Activated effector memory CD4-positive, alpha-beta T cell treated with anti-CD3 and anti-CD28 coated beads, Interleukin-2, amount 50 U/mL, for 16 hours (primary cell): ENCODE measurements at places on chromosomes 5 and 9.
A peak's percentile ranks its signal among the peaks of the same experiment; 100 is the strongest.

GRCh38 chr9:7174884-7175283, 417.1 kb downstream of the KDM4C start:
- DNase-seq, result no peak

GRCh38 chr5:112258571-112258970, 160.5 kb downstream of the EPB41L4A start:
- no peak for DNase-seq

DNA sequence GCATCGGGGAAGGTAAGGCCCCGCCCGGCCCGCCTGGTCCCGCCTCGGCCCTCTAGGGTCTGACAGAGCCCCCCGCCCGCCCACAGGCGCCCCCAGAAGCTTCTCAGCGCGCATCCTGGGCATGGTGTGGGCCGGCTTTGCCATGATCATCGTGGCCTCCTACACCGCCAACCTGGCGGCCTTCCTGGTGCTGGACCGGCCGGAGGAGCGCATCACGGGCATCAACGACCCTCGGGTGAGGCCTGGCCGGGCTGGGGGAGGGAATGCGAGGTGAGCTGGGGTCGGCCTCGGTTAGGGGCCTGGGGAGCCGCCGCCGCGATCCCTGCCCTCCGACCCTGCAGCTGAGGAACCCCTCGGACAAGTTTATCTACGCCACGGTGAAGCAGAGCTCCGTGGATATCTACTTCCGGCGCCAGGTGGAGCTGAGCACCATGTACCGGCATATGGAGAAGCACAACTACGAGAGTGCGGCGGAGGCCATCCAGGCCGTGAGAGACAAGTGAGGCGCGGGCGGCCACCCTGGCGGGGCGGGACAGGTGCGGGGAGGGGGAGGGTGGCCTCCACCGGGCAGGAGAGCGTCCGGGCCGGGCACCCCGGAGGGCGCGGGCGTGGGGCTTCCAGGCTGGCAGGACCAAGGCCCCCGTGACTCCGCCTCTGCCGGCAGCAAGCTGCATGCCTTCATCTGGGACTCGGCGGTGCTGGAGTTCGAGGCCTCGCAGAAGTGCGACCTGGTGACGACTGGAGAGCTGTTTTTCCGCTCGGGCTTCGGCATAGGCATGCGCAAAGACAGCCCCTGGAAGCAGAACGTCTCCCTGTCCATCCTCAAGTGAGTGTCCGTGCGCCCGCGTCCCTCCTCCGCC, 7.1 kb downstream of the LRRC26 start:
- no peak for DNase-seq

DNA sequence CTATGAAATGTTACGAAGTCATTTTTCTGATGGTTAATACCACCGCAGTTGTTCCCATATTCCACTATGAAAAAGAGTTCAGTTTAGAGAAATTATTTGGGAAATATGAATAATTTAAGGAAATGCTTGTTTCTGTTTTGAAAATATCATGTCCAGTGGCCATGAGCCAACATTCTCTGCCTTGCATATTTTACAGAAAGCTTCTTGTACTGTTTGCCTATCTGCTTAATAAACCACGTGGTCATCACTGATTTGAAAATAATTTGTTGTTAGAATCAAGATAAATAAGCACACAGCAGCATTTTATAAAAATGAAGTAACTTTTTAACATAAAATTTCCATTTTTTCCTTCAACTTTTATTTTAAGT, 381.5 kb upstream of the CDH18 start:
- DNase-seq, result no peak

- DNase-seq, result no peak
Observed at GRCh38 chr9:74336161-74336560, 161.0 kb upstream of the RORB start.

- DNase-seq, result no peak
Observed at GRCh38 chr9:122162415-122162814, 2.7 kb downstream of the MORN5 start.

GRCh38 chr9:95023217-95024003, 294.1 kb downstream of the FANCC start:
- DNase-seq, result no peak

DNA sequence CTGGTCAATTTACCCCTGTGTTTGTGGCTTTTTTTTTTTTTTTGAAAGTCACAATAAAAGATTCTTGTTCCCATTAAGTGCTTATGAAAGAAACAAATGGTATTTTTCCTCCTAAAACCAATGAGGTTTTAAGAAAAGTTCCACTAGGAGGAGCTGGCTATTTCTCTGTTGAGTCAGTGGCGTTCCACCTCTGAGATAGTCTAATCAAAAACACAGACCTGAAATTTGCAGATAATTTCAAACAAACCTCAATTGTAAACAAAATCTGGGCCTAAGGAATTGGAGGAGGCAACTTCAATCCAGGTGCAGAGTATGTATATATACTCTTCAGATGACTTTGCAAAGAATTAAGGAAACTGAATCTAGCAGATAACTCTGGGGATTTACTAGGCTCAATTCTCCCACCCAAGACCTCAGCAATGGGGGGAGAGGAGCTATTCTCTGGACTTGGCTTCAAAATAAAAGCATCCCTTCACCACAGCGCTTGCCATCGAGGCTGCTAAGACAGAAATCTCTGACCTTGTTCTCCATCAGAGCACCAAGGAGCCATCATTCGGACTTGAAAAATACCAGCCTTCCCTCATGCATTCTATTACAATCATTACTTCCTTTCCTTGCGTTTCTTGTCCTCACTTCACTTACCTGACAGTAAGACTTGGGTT, 52.4 kb downstream of the FANCC start:
- DNase-seq, result no peak

GRCh38 chr9:15157381-15157780, 149.6 kb downstream of the TTC39B start:
- DNase-seq, result no peak

GRCh38 chr5:151937851-151938250, 13.2 kb upstream of the GLRA1 start:
- no peak for DNase-seq

DNA sequence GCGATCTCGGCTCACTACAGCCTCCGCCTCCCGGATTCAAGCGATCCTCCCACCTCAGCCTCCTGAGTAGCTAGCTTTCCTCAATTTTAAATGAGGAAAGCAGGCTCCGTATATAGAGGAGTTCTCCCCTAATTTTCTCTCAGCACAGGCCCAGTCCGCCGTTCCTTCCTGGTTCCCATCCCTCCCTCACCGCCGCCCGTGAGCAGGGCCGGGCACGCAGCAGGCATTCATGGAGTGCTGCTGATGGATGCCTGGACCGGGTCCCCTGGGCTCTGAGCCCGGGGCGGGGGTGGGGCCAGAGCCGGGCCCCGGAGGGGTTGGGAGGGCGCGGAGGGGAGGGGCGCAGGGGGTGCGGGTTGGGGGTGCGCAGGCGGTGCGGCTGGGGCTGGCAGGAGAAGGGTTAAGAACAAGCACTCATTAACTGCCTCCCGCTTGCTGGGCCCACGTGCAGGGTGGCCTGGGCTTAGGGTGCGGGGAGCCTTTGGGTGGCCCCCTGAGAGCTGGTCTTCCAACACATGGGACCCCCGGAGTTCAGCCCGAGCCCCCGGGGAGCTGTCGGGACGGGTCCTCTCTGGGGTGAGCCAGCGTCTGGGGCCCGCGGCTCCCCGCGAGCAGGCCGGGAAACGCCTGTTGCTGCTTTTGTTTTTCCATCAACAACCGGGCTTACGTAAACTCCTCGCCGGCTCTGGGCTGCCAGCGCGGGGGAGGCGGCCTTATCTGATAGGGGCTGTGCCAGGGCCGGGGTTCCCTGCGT, 33.7 kb downstream of the LHX2 start:
- DNase-seq, result peak; percentile 59

DNA sequence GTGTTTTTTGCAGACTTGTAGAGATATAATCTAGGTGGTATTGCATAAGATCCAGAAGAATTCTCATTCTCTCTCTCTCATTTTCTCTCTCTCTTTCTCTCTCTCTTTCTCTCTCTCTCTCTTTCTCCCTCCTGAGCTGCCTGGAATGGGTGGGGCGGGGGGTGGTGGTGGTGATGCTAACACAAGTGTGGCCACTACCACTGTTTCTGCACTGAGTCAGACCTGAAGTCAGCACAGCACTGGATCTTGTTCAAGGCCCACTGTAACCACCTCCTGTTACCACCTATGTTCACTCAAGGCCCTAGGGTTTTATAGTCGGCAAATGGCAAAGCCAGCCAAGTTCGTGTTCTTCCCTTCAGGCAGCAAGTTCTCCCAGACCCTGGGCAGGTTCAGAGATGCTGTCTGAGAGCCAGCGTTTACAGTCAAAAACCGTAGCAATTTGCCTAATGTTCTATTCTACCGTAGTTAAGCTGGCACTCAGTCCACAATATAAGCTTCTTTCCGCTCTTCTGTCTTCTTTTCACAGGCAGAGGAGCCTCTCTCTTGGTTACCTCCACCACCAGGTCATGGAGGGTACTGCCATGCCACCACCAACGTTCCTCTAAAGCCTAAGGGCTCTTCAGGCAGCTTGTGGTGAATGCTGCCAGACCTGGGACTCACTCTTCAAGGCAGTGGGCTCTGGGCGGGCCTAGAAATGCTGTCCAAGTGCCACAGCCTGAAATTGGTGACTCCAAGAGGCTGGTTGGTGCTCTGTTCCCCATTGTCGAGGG, 235.7 kb upstream of the PRR16 start:
- no peak for DNase-seq

GRCh38 chr5:60978968-60979367, 34.0 kb downstream of the NDUFAF2 start:
- DNase-seq, result no peak

GRCh38 chr9:88502552-88503034, 32.4 kb upstream of the NXNL2 start:
- no peak for DNase-seq

DNA sequence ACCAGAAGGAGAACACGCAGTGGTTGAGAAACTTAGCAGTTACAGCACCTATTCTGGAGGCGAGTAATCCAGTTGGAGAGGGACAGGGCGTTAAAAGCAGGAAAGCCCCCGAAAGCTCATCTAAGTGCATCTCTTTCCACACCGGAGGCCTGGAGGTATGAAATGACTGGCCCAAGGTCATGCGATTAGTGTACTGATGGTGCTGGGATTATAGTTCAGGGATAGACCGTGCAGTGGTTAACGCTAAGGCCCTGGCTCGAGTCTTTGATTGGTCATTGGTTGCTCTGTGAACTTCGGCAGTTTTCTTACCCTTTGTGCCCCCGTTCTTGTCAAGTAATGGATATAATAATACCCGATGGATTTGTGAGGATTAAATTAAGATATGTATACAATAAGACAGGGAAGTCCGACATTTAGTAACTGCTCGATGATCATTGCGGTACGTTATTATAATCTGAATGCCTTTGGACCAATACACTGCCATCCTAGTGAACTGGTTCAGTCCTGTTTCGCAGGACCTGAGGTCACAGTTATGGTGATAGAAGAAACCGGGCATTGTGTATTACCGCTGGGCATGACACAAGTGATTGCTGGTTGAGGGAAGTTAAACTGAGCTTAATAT, 960 bp downstream of the CANX start:
- DNase-seq, result peak; percentile 76

DNA sequence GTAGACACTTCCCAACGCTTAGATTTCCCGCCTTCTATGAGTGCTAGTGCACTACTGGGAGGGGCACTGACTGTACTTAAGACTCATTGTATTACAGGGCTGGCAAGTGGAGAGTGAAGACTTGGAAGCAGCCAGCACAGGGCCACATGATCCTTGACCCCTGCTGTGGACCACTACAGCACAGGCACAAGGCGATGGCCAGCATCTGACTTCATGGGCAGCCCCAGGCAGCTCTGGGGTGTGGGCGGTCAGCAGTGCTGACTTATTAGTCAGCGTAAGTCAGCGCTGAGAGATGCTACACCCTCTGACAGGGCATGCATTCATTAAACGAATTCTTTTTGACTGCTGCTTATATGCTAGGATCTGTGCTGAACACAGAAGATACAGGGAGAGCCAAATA, 9.3 kb downstream of the SLC46A2 start:
- no peak for DNase-seq

DNA sequence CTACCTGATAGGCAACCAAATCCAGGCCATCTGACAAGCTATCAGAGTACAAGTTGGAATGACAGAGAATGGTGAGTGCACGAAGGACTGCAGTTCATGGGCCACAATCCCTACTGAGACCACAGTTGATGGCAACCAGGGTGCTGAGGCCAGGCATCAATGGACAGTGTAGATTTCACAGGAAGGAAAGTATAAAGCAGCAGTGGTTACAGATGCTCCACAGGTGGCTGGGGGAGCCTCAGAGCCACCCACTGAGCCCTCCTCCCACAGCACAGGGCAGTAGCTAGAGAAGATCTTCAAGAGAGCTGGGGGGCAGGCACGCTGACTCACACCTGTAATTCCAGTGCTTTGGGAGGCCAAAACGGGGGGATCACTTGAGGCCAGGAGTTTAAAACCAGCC, 49.4 kb downstream of the RETREG1 start:
- no peak for DNase-seq

GRCh38 chr5:142884029-142884428, 113.9 kb downstream of the ARHGAP26 start:
- DNase-seq, result no peak

DNA sequence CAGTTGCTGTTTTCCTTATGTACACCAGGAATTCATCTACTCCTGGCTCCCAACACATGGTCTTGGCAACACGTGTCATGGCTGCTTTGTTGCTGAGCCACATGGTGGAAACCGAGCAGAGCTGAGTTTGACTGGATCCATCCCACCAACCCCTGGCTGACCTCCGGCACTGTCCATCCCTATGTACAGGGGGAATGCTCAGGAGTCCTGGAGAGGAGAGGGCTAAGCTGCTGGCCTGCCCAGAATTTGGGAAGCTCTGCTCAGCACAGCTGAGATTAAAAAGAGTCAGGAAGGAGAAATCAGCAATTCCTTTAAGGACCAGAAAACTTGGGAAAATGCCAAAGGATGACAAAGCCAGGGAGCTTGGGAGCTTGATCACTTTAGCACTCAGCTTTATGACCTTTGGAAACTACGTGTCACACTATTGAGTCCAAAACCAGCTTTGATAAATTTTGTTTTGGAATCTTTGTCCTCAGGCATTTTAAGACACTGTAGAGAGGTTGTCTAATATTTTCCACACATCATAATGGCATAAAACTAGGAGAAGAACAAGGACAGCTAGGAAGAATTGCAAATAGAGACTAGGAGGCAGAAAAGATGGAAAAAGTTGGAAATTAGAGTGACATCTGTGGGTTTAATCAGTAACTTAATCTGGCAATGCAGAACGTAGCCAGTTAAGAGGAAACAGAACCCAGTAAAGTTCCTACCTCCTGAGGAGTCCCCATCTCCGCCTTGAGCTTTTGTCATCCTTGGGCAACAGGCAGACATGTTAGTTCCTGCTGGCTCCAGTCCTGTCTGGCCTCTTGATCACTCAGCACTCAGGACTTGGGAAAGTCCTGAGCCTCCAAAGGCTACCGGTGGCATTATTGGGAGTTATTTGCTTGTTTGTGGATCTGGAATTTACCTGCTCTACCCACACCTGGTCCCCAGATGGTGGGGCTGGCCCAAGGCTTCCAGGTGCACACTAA, 62.5 kb upstream of the PLPP1 start:
- no peak for DNase-seq

GRCh38 chr9:90903766-90904424, 102.3 kb downstream of the SYK start:
- no peak for DNase-seq

DNA sequence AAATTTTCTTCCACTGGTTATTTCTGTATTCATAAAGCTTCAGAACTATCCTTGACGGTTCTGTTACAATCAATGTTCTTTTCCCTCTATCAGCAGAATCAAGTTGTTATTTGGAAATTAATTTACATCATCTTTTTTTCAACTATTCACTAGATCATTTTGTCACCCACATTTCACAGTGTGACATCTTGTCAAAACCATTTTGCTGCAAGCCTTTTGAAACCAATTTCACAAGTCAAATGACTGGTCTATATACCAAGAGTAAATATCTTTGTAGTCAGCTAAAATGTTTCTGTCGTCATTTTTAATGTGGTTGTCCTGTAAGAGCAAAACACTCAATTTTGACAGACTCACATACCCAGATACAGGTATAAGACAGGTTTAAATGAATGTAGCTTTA, 984.3 kb upstream of the TYRP1 start:
- DNase-seq, result no peak
